ENCODE measurements at places on chromosomes 5 and 9. TPM values are rescaled to one million over a fixed set of nuclear protein-coding genes. Genes with fewer than 3 reads are reported as not detected.

DNA sequence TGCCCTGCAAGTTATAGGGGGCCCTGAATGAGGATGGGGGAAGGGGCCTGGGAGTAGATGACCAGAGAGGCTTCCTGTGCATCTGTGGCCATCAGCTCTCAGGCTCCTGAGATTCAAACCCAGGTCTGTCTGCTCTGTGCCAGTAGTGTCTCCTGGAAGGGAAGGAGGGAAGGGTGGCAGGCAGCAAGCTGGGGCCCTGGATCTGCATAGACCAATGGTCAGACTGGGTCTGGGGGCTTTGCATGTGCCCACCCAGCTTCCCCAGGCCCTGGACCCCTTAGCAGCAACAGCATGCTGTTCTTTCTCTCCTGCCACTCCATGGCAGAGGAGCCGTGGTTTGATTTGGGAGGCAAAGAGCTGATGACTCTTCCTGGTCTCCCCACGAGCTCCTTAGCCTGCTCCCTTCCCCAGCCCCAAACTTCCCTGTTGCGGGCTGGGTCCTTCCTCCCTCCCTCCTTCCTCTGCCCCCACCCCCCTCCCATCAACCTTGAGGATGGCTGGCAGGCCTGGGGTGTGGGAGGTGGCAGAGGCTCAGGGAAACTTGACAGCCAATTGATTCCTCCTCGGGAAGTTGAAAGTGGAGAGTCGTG lies 31.6 kb downstream of the DAB2IP start:
- DNase-seq: no peak
- H3K27me3 ChIP-seq: no peaks in the 10 kb centered on the region
- no peak overlapping the region for H3K4me3 ChIP-seq
- peaks cover 9% of the 10 kb centered on the region for H3K36me3 ChIP-seq

DNA sequence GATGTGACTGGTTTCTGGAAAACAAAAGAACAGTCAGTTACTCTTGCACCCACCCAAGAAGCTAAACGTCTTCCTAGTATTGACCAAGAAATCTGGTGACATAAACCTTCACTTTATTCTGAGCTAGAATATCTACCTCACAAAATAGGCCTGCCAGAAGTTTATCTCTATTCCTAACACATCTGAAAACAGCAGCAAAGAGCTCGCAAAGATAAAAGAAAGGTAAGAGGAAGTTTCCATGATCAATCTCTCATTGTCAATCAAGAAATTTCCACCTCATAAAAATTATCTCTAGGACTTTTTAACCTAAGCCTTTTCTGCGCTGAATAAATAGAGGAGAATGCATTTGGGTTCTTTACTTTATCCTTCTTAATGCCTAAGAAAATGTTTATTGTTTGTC lies 17.3 kb upstream of the ZNF474 start:
- no peaks in the 10 kb centered on the region for H3K27me3 ChIP-seq
- H3K27ac ChIP-seq: no peak overlapping the region
- H3K4me1 ChIP-seq: no peaks in the 10 kb centered on the region
- no peak overlapping the region for H3K4me3 ChIP-seq

The TEX48 gene
- total RNA-seq: not detected

The PPP2R2B gene
- 14.1 TPM for total RNA-seq
